EH (cell line): ENCODE measurements at places on chromosomes 12 and 14.

GRCh38 chr12:130709971-130710732 lies 5.9 kb downstream of the RIMBP2 start:
- DNase-seq, result no peak

- DNase-seq, result peak; percentile 95
Observed at GRCh38 chr12:124786061-124786964, 77.4 kb downstream of the SCARB1 start.

DNA sequence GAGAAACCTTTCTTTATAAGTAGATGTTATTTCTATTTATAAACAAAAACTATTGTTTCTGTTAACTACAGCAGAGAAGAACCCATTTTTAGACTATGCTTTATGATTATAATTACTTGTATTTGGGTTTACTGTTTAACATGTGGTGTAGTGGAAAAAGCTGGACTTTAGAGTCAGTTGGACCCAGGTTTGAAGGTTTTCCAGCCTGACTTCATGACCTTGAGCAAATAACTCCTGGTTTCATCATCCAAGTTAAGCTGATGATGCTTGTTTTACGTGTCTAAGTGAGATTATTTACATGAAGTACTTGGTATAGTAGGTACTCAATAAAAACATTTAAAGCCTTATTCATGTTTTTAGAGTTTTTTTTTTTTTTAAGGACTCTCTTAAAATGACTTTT lies 221.8 kb upstream of the ARHGAP5 start:
- no peak for DNase-seq

- DNase-seq, result no peak
Observed at GRCh38 chr12:1324910-1325309, 269.5 kb downstream of the FBXL14 start.

- DNase-seq, result peak; percentile 41
Observed at GRCh38 chr12:124686370-124687173, 119.2 kb upstream of the NCOR2 start.

- no peak for DNase-seq
Observed at GRCh38 chr12:31603546-31604009, 12.6 kb upstream of the DENND5B start.

DNA sequence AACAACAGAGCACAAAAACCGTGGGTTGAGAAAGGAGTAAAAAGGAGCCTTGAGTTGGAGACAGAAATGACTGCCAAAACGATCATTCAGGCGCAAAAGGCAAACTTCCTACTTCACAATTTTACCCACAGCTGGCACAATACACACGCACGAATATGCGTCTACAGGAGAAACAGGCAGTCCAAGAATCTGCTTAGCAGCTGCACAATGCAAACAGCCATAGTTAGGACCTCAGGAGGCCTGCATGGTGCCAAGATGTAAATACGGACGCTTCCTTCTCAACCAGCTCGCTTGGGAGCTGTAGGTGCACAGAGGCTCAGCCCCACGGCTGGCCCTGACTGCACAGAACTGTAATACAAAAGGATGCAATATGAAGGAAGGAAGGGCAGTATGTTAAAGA lies 250.1 kb upstream of the CAND1 start:
- no peak for DNase-seq

GRCh38 chr12:104165801-104166200 lies 27.8 kb upstream of the NFYB start:
- no peak for DNase-seq

DNA sequence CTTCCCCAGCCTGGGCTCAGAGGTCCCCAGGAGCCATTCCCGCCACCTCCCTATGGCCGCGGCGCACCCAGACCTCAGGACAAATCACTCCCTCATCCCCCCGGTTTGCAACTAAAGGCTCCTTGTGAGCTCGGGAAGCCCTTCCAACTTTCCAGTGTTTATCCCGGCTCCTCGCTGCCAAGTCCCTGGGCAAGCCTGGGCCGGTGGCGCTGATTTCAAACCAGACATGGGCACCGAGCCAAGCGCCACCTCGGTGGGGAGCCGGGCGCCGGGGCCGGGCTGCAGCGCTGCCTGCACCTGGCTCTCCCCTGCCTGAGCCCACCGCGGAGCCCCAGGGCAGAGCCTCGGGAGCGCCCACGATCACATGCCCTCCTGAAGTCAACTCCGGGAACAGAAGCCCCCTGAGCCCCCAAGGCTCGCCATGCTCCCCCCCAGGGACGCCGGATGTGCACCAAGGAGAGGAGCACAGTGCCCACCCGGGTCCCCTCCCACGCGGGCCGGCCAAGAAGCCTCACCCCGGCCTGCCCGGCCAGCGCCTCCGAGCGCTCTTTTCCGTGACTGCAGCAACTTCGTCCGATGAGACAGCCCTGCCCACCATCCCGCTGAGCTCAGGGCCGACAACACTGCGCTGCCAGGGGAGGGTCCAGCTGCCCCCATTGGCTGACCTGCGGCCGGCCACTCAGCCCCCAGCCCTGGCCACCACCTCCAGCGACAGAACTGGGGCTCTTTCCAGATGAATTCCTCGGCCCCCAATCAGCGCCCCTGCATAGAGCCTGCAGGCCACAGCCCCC lies 50.0 kb downstream of the NCOR2 start:
- DNase-seq, result peak; percentile 65

- DNase-seq, result no peak
Observed at GRCh38 chr12:24280056-24280842, 330.8 kb upstream of the SOX5 start.

GRCh38 chr12:43754015-43754414 lies 4.6 kb downstream of the PUS7L start:
- DNase-seq, result no peak

GRCh38 chr14:75088566-75089373 lies 19.3 kb downstream of the ZC2HC1C start:
- DNase-seq, result peak; percentile 65

- peak; percentile 31 for DNase-seq
Observed at GRCh38 chr12:18703911-18704310, 33.9 kb downstream of the PLCZ1 start.

GRCh38 chr12:57935331-57935730 lies 6.0 kb upstream of the ATP23 start:
- DNase-seq, result no peak

GRCh38 chr12:121738340-121738858 lies 25.8 kb downstream of the TMEM120B start:
- no peak for DNase-seq

GRCh38 chr14:89588016-89588415 lies 171.0 kb upstream of the FOXN3 start:
- DNase-seq, result no peak

- no peak for DNase-seq
Observed at GRCh38 chr14:89418976-89419375, 1.9 kb upstream of the FOXN3 start.

DNA sequence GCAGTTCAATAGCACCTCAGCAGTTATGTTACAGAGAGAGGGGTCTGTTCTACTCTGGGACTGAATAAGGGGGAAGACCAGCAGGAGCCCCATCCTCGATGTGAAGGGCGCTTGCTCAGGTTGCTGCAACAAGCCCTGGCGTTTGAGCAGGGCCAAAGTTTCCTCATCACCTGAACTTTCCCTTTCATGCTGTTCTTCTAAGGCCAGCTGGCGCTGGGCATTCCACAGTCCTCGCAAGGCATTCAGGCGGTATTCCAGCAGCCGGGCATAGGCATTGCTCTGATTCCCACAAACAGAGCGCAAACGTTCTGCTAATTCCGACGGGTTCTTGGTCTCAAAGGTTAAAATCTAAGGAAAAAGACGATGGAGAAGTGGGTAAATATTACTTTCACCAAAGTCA lies 62.8 kb downstream of the HECTD4 start:
- no peak for DNase-seq

GRCh38 chr14:103656031-103656755 lies 27.2 kb downstream of the KLC1 start:
- no peak for DNase-seq

DNA sequence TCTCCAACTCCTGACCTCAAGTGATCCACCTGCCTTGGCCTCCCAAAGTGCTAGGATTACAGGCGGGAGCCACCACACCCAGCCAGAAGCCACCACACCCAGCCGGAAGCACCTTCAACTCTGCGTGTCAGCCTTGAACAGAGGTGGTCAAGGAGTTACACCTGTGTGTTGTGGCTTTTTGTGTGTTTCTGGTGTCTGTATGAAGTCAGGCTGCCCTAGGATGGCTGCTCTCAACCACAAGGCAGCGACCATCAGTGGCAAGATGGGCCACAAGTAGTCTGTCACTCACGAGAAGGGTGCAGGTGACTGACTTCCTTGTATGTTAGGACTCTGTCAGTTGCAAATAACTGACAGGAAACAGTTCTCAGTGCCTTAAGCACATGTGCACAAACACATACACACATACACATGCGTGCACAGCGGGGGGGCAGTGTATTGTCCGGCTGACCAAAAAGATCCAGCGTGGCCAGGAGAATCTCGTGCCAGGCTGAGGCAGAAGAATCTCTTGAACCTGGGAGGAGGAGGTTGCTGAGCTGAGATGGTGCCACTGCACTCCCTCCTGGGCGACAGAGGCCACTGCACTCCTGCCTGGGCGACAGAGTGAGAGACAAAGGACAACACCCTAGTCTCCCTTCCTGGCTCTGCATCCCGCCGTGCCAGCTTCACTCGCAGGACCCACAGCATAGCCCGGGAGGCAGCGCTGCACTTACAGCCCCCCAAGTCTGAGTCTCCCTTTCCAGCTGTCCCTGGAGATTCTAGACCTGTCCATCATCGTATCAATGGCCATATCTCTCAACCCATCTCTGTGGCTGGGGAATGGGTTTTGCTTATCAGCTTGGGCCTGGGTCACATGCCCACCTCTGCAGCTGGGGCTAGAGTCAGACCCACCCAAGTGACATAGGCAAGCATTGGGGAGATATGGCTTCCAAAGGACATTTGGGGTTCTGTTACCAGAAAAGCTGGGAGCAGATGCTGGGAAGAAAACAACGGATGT lies 13.7 kb downstream of the P2RX4 start:
- peak; percentile 31 for DNase-seq

GRCh38 chr14:64990296-64990695 lies 3.6 kb downstream of the FNTB start:
- DNase-seq, result no peak

GRCh38 chr14:81550001-81550637 lies 16.5 kb upstream of the SEL1L start:
- DNase-seq, result no peak

- no peak for DNase-seq
Observed at GRCh38 chr14:22487401-22487800, 101.6 kb downstream of the DAD1 start.

DNA sequence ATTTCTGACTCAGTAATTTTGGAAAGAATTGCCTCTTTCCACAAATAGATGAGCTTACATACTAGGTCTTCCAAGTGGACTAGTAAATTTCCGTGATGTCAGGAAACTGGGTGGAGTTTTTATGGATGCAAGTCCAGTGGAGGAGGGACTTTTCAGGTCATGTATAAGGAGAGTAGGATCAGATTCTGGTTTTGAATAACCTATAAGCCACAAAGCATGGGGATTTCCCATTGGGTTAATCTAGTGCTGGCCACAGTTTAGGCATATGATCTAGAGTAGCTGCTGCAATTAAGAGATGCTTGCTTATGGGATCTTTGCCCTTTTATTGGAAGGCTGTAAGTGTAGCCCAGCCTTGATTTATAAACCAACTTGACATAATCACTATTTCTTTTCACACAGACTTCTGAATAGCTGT lies 33.8 kb downstream of the STK38L start:
- DNase-seq, result peak; percentile 93

- no peak for DNase-seq
Observed at GRCh38 chr12:133204264-133204603, 22.9 kb downstream of the ZNF268 start.

- peak; percentile 56 for DNase-seq
Observed at GRCh38 chr14:95140060-95140858, 17.1 kb downstream of the DICER1 start.

DNA sequence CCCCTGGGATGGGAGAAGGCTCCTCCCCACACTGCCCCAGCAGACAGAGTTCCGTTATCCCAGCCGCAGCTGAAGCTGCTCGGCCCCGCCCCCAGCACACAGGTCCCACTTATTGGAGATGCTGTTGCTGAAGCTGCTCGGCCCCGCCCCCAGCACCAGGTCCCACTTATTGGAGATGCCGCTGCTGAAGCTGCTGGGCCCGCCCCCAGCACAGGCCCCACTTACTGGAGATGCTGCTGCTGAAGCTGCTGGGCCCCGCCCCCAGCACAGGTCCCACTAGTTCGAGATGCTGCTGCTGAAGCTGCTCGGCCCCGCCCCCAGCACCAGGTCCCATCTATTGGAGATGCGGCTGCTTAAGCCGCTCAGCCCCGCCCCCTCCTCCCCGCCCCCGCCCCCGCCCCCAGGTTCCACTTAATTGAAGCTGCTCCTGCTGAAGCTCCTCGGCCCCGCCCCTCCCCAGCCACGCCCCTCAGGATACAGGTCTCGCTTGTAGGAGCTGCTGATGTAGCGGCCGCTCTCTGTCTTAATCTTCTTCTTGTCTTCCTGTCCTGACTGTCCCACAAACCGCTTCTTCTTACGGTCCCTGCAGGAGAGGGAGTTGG lies 12.0 kb downstream of the CFAP73 start:
- peak; percentile 11 for DNase-seq

DNA sequence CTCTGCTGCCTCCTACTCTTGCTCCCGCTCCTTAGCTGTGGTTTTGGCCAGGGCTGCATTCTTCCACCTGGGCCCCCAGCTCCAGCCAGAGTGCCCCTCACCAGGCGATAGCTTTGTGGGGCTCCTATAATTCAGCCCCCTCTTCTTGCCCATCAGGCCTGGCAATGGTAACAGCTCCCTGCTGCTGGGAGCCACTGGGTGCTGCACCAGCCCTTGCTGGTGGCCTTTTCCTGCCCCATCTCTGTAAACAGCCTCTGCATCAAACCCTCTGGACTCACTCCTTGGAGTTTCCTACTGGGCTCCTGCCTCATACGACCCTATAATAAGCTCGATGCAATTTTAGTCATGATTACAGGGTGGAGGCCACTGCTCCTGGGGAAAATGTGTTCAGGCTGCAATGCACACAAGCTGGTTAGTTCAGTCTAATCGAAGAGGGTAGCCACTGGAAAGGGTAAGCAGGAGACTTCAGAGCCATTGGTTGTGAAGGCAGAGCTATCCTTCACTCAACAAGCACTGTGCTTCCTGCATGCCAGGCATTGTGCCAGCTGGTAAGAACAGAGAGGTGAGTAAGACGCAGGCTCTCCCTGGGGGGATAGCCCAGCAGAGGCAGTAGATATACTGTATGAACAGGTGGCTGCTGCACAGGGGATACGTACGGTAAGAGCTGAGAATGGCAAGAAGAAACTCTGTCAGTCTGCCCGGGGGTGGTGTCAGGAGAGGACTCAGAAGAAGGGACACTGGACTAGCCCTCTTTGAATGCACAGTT lies 24.7 kb downstream of the CLMN start:
- no peak for DNase-seq

DNA sequence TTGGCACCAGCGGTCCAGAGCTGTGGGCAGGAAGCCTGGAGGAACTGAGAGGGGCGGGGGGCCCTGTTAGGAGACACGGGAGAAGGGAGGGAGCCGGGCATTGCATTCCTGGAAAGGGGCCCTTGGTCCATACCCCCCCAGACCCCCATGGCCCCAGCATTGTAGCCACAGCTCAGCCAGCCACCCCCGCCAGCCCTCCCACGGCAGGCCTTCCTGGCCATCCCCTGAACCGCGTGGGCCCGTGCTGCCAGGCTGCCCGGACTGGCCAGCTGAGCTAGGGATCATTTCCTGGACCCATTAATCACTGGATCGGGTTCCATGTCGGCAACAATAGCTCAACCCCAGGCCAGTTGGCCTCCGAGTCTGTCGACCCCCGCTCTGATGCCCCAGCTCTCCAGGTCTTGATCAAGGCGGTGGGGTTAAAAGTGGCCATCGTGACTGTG lies 39.8 kb upstream of the DIO3 start:
- no peak for DNase-seq
